LHCN-M2 (cell line): ENCODE measurements at places on chromosomes 16 and 17. TPM values are rescaled to one million over a fixed set of nuclear protein-coding genes. Genes with fewer than 3 reads are reported as not detected.

The UBALD1 gene
- 4.5 and 7.7 TPM in 2 replicates for total RNA-seq

GRCh38 chr16:79170555-79171246 is 429.8 kb downstream of the MAF start:
- DNase-seq, result no peak

DNA sequence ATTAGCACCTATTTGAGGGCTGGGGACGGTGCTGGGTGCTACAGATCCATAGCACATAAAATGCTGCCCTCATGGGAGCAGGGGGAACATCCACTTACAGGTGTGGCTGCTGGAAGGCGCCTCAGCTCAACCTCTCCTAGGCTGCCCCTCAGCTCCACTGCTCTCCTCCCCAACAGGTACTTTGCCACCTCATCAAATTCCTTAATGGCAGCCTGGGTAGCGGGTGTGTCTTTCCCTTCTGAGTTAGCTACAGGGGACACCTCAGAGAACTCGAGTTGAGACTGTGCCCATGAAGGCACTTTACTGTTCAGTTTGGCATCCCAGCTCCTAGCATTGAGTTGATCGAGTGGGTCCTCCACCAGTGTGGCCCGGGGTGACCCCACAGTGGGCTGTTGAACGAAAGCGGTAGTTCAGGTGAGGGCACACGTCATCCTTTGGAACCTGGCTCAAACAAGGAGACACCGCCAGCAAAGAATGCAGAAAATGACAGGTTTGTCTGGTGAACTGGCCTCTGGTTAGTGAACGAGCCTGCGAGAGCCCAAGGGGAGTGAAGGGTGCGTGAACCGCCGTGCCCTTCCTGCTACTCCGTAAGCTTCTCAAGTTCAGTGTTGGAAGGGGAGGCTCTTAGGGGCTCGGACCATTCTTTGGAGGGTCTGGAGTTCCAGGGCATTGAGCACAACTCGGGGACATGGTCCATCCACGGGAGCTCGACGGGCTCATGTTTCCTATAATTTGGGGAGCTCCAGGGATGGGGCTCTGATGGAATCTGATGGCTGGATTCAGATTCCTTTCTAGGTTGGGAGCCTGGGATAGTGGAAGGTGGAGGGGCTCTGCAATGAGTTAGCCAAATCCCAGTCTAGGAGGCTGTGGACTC is 3.5 kb upstream of the CMIP start:
- no peak for DNase-seq

DNA sequence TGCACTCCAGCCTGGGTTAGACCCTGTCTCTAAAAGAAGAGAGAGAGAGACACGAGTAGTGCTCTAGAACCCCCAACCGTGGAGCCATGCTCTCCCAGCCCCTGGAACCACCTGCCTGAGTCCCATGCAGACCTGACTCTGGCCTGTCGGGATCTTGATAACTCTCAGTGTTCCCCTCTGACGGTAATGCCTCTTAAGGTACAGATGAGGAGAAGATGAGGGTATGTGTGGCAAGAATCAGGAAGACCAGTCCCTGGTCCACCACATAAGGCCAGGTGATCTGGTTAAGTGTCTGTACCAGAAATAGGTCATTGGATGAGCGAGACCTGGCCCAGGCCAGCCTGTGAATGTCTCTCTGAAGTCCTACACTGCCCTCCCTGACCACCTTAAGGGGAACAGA is 18.4 kb downstream of the OSBPL7 start:
- DNase-seq, result no peak

GRCh38 chr17:72615627-72615991 is 476.9 kb downstream of the SLC39A11 start:
- no peak for DNase-seq

The SMARCD2 gene
- total RNA-seq, result 94.3 and 94.5 TPM in 2 replicates

DNA sequence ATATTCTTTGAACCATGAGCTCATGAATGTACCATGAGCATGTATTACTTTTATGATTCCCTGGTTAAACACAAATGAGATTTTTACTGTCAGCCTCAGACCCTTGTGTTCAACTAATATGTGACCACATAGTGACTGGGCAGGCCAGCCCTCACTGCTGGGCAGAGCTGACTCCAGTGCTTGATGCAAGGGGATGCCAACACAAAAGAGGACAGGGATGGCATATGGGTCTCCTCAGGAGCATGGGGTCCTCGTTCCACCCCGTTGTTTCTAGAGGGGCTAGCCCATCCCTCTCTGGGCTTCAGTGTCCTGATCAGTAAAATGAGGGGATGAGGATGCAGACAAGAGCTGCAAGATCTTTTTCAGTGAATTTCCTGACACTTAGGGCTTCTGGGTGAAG is 19.3 kb downstream of the CFAP20 start:
- no peak for DNase-seq

GRCh38 chr17:57671667-57672632 is 73.1 kb downstream of the CCDC182 start:
- peak; percentile 77 for DNase-seq

The HOXB13 gene
- 0.77 and 0.80 TPM in 2 replicates for total RNA-seq

The NPIPA2 gene
- 0.57 TPM in 1 of 2 replicates, not detected in the other for total RNA-seq

- no peak for DNase-seq
Measured at GRCh38 chr17:83145831-83146230, 66.4 kb downstream of the METRNL start.

The SOX9 gene
- total RNA-seq, result 8.0 and 11.3 TPM in 2 replicates

GRCh38 chr17:71553381-71553780 is 567.4 kb upstream of the SOX9 start:
- no peak for DNase-seq

DNA sequence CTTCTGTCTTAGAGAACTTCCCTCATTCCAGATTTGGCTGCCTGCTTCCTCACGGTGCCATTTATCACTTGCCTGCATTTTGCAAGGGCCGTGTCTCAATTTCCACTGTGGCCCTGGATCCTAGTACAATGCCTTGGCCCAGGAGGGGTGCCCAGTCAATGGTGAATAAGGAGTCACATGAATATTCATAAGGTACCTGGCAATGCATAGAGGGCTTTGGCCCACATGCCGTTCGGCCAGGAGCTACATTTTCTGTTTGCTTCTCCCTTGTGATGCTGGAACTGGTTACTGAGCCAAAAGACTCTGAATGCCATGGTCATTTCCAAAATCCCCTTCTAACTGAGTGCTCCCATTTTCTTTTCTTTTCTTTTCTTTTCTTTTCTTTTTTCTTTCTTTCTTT is 4.8 kb upstream of the PIRT start:
- no peak for DNase-seq

DNA sequence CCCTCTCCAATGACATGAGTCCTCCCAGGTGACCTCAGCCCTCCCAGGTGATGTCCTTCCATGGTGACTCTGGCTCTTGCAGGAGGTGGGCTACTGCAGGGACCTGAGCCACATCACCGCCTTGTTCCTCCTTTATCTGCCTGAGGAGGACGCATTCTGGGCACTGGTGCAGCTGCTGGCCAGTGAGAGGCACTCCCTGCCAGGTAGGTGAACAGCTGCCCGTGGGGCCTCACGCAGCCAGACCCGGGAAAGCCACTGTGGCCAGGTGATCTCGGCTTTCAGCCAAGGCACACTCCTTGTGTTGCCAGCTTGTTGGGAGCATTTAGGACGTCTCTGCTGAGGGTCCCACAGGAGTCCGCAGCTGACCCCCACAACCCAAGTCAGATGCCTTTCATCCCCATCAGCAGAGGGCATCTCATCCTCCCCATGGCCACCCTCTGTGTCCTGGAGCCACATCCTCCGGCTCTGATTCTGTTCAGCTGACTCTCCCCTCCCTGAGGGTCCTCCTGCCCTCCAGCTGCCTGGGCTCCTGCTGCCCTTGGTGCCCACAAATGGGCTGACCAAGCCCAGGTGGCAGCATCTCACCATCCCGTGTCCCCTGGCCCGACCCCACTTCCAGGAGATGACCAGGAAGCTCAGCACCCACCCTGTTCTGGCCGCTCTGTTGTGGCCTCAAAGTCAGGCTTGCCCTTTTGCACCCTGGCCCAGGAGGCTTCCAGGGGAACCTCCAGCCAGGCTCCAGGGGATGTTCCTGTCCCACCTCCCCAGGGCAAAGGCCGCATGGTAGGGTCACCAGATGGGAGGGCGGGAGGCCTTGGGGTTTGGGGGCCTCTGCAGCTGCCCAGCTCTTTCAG is 20.1 kb downstream of the USP6 start:
- DNase-seq, result no peak

GRCh38 chr16:46743232-46743719 is 4.9 kb downstream of the MYLK3 start:
- DNase-seq, result peak; percentile 45

DNA sequence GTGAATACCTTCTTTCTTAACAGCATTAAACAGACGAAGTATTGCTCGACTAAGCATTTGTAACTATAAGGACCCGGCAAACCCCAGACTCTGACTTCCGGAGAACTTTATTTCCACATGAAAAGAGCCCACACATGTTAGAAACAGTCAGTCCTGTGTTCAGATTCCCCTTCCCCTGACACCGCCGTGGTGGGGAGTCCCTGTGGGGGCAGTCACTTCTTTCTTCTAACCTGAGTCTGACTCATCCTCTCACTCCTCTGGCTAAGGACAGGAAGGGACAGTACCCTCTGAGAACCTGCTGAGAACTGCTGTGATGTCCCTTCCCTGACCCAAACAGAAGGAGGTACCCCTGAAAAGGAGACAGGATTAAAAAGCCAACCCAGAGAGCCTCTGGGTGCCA is 165.1 kb downstream of the XYLT1 start:
- DNase-seq, result no peak

DNA sequence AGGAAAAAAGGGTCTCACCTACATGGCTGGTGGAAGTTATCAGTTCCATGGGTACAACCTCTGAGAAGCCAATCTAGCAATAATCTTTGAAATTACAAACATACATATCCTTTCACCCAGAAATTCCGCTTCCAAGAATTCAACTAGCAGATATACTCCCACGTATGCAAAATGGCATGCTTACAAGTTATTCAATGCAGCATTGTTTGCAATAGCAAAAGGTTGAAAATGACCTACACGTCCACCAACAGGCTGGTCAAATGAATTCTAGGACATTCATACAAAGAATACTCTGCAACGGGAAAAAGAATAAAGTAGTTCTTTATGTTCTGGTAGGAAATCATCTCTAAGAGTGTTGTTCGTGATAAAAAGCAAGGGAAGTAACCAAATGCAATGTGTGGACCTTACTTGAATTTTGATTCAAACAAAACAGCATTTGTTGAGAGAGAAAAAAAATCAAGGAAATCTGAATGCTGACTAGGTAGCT is 63.7 kb upstream of the NLK start:
- DNase-seq, result no peak

DNA sequence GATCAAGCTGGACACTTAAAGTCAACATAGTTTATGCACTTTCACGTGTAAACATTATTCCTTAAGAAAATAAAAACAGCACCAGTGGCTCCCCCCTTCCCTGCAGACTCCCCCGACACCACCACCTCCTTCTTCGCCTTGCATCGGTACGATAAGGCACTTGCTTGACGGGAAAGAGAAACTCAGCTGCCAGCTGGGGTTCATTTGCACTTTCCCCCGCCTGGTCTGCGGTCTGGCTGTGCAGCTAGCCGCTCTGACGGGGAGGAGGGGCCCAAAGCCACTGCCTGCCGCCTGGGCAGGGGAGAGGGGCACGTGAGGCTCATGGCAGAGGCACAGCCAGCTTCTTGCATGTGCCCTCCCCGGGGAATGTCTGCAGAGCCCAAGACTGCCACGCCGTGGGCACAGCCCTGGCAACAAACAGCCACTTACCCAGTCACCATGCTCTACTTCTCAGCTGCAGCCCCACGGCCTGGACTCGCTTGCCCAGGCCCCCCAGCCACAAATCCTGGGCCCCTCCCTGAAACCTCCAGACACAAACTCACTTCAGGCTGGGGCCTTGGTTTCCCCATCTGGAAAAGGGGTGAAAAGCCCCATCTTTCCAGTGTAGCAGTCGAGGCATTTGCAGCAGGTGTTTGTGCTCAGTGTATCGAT is 16.5 kb upstream of the PRM1 start:
- no peak for DNase-seq

DNA sequence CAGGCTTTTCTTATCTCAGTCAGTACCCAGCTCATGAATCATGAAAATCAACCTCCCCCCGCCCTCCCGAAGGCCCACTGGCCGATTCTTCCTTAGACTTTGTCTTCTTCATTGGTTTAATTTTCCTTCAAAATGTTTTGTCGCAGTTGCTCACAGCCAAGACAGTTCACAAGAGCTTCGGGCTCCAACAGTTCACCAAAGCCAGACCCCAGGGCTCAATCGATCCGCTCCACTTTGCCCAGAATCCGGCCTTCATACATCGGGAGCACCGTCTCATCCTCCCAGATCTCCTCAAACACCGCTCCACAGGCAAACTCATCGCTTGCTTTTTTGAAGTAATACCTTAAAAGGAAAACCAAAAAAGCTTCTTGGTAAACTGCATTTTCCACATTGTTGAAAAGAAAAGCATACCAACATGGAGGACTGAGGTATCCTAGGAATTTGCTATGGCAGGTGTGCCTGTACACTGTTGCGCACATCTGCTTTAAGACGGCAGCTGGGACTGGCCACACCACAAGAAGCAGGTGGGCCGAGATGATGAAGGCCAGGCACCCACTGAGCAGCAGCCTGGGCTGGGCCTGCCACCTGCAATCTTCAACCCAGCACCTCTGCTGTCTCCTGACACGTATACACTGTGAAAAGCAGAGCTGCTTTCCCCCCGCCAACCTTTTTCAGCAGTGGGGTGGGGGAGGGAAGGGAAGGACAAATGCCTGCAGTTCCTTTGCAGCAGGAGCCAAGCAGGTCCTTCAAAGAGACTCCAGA is 31.5 kb downstream of the AXIN2 start:
- no peak for DNase-seq

The CCDC102A gene
- total RNA-seq, result 7.7 and 9.9 TPM in 2 replicates

The MT1G gene
- total RNA-seq, result 1.9 TPM in 1 of 2 replicates, not detected in the other

The MMP25 gene
- total RNA-seq, result 0.06 and 0.11 TPM in 2 replicates

DNA sequence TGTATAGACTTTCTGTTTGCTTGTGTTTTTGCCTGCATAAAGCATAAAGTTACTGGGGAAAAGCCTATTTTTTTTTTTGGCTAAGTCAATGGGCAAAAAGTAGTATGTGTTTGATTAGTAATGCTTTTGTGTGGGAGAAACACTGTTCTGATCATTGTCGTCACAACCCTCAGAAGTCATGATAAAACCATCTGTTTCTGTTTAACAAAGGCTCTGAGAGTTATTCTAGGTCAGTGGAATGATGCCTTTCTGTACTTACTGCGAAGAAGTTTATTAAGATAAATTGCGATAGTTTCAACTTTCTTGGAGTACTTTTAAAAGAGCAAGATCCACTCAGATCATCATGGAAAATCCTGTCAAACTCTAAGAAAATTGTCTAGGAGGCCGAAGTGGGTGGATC is 80.9 kb downstream of the PRKCA start:
- peak; percentile 19 for DNase-seq

GRCh38 chr17:43360739-43361505 is 37.9 kb upstream of the ARL4D start:
- peak; percentile 100 for DNase-seq
